ENCODE measurements at places on chromosomes 5 and 9. TPM values are rescaled to one million over a fixed set of nuclear protein-coding genes. Genes with fewer than 3 reads are reported as not detected.
A peak's percentile ranks its signal among the peaks of the same experiment; 100 is the strongest.

YIPF5 gene
- total RNA-seq = 39.4 TPM

ARRDC1 gene
- 63.8 TPM for total RNA-seq

TAF11L5 gene
- not detected for total RNA-seq

IL13 gene
- total RNA-seq = not detected

EPB41L4B gene
- total RNA-seq = 32.2 TPM

IFNA21 gene
- not detected for total RNA-seq

DMRTA1 gene
- 6.9 TPM for total RNA-seq

CDX1 gene
- total RNA-seq = not detected

S1PR3 gene
- total RNA-seq = 7.6 TPM

PCDHB11 gene
- total RNA-seq = 1.3 TPM

GRCh38 chr9:18849890-18850677, 182.9 kb downstream of the SAXO1 start:
- DNase-seq = no peak

GRCh38 chr5:39811381-39811780, 386.6 kb upstream of the DAB2 start:
- DNase-seq = no peak

- no peak for DNase-seq
Measured at GRCh38 chr9:22102146-22103053, 93.3 kb upstream of the CDKN2B start.

GRCh38 chr9:85114799-85115198, 445.3 kb downstream of the NTRK2 start:
- DNase-seq = no peak

DNA sequence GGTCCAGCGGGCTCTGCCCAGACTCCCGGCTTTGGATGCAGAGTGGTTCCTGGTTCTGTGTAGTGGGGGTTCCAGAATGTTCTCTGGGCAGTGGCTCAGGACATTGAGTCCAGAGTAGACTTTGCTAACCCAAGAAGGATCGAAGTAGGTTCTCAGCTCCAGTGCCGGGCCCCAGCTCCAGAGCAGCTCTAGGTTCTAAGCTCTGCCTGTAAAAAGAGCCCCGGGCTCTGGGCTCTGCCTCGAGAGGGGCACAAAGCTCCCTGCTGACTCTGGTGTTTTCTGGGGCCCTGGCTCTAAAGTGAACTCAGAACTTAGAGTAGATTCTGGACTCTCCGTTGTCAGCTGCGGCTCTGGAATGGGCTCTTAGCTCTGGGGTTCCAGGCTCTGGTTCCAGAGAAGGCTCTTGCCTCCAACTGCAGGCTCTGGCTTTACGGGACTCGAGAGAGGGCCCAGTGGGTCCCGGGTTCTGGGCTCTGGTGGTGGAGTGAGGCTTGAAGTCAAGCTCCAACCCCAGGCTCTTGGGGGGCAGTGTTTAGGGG, 414 bp downstream of the WDR38 start:
- DNase-seq = no peak

DNA sequence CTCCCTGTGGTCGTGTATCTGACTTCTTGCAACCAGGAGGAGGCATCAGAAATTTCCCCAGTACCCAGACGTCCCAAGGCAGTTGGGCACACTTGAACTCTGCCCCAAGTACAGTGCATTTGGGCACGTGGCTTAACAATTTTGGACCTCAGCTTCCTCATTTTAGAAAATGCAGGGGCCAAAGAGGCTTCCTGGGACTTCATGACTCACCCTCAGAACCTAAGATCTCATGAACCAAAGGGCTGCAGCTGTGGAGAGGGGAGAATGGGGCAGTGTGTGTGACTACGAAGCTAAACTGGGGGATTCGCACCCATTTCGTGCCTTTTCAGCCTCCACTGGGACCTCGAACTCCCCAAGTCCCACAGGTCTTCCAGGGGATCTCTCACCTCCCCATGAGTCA, 59.2 kb downstream of the SYK start:
- DNase-seq = no peak

DNA sequence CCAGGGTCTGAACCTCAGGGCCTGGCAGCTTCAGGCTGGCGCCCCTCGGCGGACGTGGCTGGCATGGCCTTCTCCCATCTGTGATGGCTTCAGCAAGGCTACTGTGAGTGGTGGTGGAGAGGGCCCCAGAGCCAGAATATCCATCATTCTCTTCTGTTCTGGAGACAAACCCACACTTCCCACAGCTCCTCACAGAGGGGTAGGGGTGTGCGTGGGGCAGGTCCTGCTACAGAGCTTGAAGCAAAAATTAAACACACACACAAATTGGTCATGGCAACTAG, 9.6 kb downstream of the GPX3 start:
- no peak for DNase-seq

DNA sequence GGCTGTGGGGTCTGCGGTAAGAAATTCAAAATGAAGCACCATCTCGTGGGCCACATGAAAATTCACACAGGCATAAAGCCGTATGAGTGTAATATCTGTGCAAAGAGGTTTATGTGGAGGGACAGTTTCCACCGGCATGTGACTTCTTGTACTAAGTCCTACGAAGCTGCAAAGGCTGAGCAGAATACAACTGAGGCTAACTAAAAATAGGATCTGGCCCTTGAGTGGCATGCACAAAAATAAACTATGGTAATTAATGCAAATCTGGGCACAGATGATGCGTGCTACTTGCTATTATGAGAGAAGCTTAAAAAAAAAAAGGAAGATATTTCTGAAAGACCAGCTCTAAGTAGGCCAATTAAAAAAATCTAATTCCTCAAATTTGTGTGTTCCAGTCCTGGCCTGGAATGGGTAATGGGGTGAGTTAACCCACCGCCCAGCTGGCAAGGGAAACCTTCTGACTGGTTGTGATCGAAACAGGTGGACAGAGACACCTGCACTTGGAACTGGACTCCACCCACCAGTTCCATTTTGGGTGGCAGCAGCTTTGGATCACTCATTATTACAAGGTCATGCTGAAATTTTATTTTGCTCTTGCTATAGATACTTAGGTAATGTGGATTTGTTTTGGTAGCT, 26.6 kb upstream of the ZBTB34 start:
- no peak for DNase-seq

- no peak for DNase-seq
Measured at GRCh38 chr9:34072868-34073590, 24.3 kb upstream of the UBAP2 start.

DNA sequence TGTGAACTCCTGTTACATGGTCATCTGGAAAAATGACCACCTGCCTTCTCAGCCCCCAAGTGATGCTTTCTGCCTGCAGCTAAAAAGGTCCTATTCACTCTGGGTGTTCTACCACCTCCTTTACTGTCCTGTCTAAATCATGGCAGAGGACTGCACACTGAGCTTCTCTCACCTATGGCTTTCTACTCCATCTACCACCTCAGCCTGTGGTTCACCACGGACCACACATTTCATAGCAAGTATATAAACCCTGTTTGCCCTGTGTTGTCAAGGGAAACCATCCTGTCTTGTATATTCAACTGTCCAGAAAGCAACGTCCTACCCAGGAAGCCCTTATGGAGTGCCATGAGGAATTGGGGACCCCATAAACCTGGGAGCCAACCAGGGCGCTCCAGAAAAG, 167.4 kb upstream of the ITGA1 start:
- no peak for DNase-seq

DNA sequence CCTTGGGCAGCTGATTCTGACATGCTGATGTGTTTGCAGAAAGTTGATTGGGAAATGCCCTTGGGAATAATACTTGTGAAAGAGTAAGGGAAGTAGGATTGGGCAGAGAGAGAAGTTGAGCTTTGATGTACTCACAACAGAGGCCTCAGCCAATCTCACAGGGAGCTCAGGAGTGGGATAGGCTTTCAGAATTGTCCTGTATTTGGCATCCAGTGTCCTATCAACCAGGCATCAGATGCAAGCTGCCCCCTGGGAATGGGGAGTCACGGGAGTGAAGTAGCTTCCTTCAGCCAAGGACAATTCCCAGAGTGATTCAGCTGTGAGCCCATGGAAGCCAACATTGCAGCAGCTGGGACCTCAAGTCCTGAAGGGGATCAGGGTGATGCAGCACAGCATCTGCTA, 39.6 kb downstream of the DMAC1 start:
- no peak for DNase-seq

DNA sequence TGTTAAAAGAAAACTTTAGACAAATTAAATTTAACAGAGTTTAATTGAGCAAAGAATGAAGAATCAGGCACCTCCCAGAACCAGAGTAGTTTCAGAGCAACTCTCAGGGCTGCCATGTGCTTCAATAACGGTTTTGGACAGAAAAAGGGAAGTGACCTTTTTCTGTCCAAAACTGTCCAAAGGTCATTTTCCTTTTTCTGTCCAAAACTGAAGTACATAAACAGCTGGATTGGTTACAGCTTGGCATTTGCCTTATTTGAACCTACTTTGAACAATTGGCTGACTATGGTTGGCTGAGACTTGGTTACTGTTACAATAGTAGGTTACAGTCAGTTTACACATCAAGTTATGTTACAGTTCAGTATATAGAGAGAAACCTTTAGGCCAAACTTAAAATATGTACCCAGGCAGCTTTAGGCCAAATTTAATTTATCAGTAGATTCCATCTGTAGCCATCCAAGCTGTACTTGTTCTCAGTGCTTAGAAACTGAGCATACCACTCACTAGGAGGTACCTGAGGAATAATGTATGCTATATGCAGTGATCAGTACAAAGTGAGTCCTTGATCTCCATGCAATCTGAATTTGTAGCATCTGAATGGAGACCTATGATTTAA, 44.0 kb downstream of the C9orf85 start:
- no peak for DNase-seq

DNA sequence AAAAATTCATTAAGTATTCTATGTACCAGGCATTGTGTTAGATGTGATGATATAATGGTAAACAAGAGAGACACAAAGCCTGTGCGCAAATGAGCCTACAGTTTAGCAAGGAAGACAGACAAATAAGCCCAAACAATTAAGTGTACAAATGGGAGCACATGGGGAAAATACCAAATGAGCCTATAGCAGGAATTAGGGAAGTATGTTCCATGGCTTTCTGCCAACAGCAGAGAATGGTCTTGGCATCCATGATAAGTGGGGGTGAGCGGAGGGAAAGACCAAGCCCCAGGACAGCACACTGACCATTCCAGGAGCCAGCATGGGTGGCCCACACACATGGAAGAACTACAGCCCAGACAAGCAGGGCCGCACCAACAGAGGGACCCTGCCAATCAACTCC, 369.7 kb downstream of the DEPDC1B start:
- DNase-seq = no peak

DNA sequence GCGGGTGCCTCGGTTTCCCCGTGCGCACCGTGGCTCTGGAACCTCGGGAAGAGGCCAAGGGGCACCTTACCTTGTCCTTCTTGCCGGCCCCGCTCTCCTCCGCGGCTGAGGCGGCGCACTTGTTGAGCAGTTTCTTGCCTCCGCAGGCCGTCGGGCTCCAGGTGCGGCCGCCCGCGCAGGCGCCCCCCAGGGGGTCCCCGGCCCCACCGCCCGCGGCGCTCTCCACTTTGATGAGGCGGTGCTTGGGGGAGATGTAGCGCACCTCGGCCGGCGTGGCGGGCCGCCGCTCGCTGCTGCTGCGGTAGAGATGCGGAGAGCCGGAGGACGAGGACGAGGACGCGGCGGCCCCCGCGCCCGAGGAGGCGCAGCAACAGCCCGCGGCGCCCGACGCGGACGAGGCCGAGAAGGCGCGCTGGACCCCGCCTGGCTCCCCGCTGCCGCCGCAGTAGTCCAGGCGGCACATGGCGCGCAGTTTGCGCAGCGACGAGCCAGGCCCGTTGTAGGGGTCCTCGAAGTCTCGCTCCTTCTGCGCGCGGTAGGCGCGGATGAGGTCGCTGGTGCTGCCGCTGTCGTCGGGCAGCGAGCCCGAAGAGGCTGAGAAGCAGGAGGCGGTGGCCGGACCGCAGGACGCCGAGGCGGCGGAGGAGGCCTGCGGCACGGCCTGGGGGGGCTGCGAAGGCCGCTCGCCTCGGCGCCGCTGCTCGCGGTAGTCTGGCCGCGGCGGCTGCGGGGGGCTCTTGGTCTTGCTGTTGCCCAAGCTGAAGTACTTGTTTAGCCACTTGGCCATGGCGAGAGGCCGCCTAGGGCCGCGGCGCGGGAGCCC, 957 bp downstream of the SHB start:
- peak; percentile 38 for DNase-seq

DNA sequence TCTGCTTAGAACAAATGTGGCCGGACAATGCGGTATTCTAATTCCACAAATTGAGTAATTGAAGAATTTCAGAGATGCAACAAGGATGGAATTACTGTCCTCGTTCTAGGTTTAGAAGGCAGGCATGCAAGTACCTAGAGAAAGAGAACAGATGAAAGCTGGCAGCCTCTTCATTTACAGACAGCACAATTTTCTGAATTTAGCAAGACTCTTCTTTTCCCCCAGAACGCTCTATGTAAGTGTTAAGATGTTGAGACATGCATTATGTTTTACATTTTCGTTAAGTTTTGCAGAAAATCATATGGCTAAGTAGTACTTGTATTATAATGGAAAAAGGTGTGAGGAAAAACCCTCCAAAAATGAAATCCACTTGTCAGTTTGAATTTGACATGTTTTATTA, 259.5 kb upstream of the ARRDC3 start:
- DNase-seq = no peak

GRCh38 chr9:30504502-30504905, 1879.9 kb upstream of the ACO1 start:
- no peak for DNase-seq

GRCh38 chr5:66898241-66898995, 298.2 kb downstream of the CD180 start:
- no peak for DNase-seq

DNA sequence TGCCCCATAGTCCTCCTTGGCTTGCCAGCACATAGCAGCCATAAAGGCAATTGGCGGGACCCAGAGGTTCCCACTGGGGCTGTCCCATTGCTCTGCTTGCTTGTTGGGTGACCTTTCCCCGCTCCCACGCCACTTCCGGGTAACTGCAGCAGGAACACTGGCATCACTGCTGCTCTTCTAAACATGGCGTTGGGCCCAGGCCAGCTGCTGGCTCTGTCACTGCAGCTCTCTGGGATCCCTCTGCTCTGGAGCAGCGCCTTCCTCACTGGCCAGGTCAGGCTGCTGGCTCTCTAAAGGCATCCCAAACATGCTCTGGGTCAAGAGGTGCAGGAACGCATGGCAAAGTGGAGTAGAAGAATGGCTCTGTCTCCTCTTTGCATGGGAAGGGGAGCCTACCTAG, 92.9 kb downstream of the DRD1 start:
- DNase-seq = no peak

GRCh38 chr5:158985492-158985891, 114.2 kb downstream of the EBF1 start:
- DNase-seq = no peak

GRCh38 chr9:90189306-90189705, 453.3 kb downstream of the DIRAS2 start:
- no peak for DNase-seq

GRCh38 chr9:21831841-21832509, 29.5 kb downstream of the MTAP start:
- DNase-seq = no peak

DNA sequence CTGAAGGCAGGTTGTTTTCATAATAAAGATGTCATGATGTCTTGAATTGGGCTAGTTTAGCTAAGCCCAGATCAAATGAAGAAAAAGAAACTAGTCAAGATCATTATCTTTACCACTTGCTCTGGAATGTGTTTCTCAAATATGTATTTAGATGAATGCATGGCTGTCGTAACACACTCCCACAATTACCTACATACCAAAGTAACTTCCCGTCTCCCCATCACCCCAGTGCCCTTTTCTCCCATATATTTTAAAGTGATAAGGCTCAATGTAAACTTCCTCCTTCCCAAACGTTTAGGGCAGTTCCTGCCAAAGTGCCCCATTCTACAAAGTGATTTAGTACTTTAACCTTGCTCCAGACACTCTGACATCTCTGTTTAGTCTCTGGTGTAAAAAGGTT, 61.4 kb downstream of the SLC1A3 start:
- DNase-seq = no peak

All from GM23338 (cell line).